B cell (primary cell): ENCODE measurements at places on chromosomes 2 and 18. TPM values are rescaled to one million over a fixed set of nuclear protein-coding genes. Genes with fewer than 3 reads are reported as not detected.

- H3K27ac ChIP-seq, result no peak overlapping the region
- H3K27me3 ChIP-seq, result no peaks in the 10 kb centered on the region
- DNase-seq, result no peak
- no peak overlapping the region for H3K4me3 ChIP-seq
Observed at GRCh38 chr18:58842978-58843687, 21.5 kb upstream of the ZNF532 start.

DNA sequence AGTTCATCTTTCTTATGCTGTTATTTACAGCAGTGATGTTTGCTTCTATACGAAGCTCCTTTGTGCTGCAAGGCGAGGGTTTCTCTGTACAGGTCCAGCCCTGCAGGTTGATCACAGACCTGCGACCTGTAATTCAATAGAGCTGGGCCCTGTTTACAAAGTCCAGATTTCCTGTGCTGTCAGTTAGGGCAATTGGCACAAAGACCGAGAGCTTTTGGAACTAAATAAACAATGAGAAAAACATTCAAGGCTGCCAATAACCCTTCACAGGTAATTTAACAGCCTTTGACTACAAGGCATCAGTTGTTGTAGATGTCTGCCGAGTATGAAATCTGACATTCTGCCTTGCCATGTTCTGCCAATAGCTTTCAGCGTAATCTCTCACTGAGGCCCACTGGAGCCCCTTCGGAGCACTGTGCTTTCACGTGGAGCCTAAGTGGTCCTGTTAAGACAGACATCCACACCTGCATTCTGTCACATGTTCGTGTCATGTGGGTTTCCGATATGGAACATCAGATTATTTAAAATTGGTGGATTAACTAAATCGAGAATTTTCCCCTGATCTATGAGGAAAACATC lies 232.5 kb downstream of the PTGR3 start:
- no peak for DNase-seq
- no peaks in the 10 kb centered on the region for H3K27me3 ChIP-seq
- no peak overlapping the region for H3K27ac ChIP-seq
- H3K4me3 ChIP-seq, result no peak overlapping the region
- H3K36me3 ChIP-seq, result no peaks in the 10 kb centered on the region

GRCh38 chr2:100615471-100615870 lies 52.7 kb downstream of the PDCL3 start:
- no peaks in the 10 kb centered on the region for H3K36me3 ChIP-seq
- no peak overlapping the region for H3K4me3 ChIP-seq
- H3K27me3 ChIP-seq, result peaks cover 6% of the 10 kb centered on the region
- H3K27ac ChIP-seq, result no peak overlapping the region

DNA sequence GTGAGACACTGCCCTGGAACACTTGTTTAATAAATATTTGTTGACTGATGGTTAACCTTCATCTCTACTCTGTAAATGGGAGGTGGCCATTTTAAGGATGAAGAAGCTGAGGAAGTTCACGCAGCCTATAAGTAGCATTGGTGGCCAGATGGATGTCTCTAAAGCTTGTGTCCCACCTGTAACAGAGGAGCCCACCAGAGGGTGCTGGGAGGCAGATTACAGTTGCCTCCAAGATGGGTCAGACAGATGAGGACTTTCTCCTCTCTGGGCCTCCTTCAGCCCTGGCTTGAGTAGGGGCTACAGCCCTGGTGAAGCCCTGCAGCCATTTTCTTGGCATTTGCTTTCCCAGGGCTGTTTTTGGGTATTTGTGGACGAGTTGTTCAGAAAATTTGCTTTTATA lies 45.0 kb upstream of the MCFD2 start:
- no peaks in the 10 kb centered on the region for H3K4me1 ChIP-seq
- no peaks in the 10 kb centered on the region for H3K27me3 ChIP-seq
- no peaks in the 10 kb centered on the region for H3K36me3 ChIP-seq
- DNase-seq, result no peak

DNA sequence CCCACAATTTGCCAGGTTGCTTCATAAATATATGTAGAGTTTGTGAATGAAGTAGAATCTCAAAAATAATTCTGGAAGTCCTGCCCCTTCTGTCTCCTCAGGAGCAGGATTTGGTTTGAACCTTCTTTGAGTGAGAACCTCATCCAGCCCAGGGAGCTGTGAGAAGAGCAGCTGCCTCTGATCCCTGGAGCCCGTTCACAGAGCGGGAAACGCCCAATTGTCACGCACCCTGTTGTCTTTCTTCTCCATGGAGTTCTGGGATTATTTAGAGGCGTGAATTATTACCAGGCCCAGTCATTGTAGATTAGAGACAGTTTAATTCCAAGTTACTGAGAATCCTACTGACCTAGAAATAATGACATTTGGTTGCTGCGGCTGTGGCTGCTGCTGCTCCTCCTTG lies 66.1 kb downstream of the TPO start:
- no peaks in the 10 kb centered on the region for H3K36me3 ChIP-seq
- DNase-seq, result no peak

The CDKL4 gene
- total RNA-seq, result 0.63 TPM in 1 of 2 replicates, not detected in the other

The DYNAP gene
- total RNA-seq, result not detected in 2 replicates

DNA sequence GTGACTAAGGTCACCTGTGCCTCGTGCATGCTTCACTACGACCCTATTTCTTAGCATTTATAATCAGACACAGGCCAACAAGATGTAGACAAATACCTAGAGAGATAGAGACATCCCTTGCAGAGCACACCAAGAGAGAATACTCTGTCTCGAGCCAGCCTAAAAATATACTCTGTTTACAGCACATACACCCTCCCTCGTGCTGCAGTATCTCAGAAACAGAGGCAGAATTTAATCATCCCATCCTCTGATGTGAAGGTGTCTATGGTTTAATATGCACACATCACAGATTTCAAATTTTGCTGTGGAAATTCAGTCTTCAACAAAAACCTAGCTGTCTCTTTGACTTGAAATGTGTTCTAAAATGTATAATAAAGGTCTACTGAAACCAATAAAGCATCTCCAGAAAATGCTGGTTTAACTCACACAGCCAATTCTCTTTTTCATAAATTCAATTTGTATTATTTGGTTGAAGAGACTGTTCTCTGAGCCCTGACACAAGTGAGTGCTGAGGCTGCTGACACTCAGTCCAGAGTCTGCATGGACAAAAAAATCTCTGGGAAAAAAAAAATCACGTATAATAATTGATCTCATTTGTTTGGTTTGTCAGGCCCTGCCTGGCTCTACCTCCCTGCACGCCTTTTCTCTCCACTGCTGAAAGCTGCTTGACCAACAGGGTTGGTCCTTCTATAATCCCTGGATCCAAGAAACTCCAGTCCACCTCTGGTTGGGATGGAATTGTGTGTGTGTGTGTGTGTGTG lies 142.0 kb upstream of the FSHR start:
- H3K36me3 ChIP-seq, result no peaks in the 10 kb centered on the region
- H3K4me3 ChIP-seq, result no peak overlapping the region
- no peaks in the 10 kb centered on the region for H3K27me3 ChIP-seq
- DNase-seq, result no peak
- H3K4me1 ChIP-seq, result no peaks in the 10 kb centered on the region

- no peak overlapping the region for H3K4me3 ChIP-seq
- H3K27me3 ChIP-seq, result no peaks in the 10 kb centered on the region
- DNase-seq, result no peak
- no peaks in the 10 kb centered on the region for H3K4me1 ChIP-seq
Observed at GRCh38 chr2:107931412-107931811, 54.9 kb upstream of the SLC5A7 start.

GRCh38 chr2:135113322-135113721 lies 61.2 kb downstream of the RAB3GAP1 start:
- H3K4me1 ChIP-seq, result no peaks in the 10 kb centered on the region
- no peaks in the 10 kb centered on the region for H3K27me3 ChIP-seq
- no peak overlapping the region for H3K4me3 ChIP-seq
- H3K36me3 ChIP-seq, result peaks cover 34% of the 10 kb centered on the region
- H3K27ac ChIP-seq, result no peak overlapping the region
- no peak for DNase-seq

The OR6B2 gene
- not detected in 2 replicates for total RNA-seq

- H3K4me1 ChIP-seq, result peaks cover 8% of the 10 kb centered on the region
- H3K4me3 ChIP-seq, result no peak overlapping the region
- no peaks in the 10 kb centered on the region for H3K27me3 ChIP-seq
- H3K36me3 ChIP-seq, result no peaks in the 10 kb centered on the region
- no peak for DNase-seq
- no peak overlapping the region for H3K27ac ChIP-seq
Observed at GRCh38 chr18:24497031-24497754, 36.8 kb downstream of the HRH4 start.

GRCh38 chr2:73105511-73105971 lies 7.2 kb downstream of the RAB11FIP5 start:
- no peak for DNase-seq
- no peak overlapping the region for H3K27ac ChIP-seq
- H3K4me1 ChIP-seq, result no peaks in the 10 kb centered on the region
- no peaks in the 10 kb centered on the region for H3K36me3 ChIP-seq
- H3K27me3 ChIP-seq, result no peaks in the 10 kb centered on the region

GRCh38 chr2:201242571-201243277 lies 17.6 kb upstream of the CASP8 start:
- DNase-seq, result no peak
- no peaks in the 10 kb centered on the region for H3K36me3 ChIP-seq
- H3K27me3 ChIP-seq, result no peaks in the 10 kb centered on the region
- H3K4me1 ChIP-seq, result peaks cover 48% of the 10 kb centered on the region
- no peak overlapping the region for H3K4me3 ChIP-seq
- H3K27ac ChIP-seq, result peak overlapping the region; percentile 27

- no peak overlapping the region for H3K27ac ChIP-seq
- H3K4me1 ChIP-seq, result no peaks in the 10 kb centered on the region
- no peaks in the 10 kb centered on the region for H3K36me3 ChIP-seq
- H3K4me3 ChIP-seq, result no peak overlapping the region
- H3K27me3 ChIP-seq, result peaks cover 2% of the 10 kb centered on the region
Observed at GRCh38 chr2:102703748-102704147, 58.1 kb upstream of the TMEM182 start.

GRCh38 chr18:832085-832681 lies 20.1 kb upstream of the YES1 start:
- no peak overlapping the region for H3K4me3 ChIP-seq
- H3K27me3 ChIP-seq, result peaks cover 8% of the 10 kb centered on the region
- no peak overlapping the region for H3K27ac ChIP-seq
- peaks cover 6% of the 10 kb centered on the region for H3K4me1 ChIP-seq
- no peak for DNase-seq

DNA sequence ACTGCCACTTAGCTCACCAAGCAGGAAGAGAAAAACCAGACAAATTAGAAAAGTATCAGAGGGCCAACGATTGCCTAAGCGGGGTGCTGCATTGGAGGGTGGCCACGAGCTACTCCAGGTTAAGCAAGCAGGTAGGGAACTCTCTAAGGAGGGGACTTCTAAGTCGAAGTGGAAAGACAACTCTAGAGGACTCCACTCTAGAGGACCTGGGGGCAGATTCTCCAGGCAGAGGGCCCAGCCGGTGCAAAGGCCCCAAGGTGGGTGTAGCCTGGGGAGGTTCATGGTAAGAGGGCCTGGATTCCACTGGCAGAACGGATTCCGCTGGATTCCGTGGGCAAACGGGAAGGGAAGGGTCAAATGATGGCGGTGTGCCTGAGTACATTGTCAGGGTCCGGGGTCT lies 12.7 kb downstream of the FBLN7 start:
- no peaks in the 10 kb centered on the region for H3K27me3 ChIP-seq
- H3K36me3 ChIP-seq, result no peaks in the 10 kb centered on the region
- H3K27ac ChIP-seq, result no peak overlapping the region
- no peak for DNase-seq
- H3K4me1 ChIP-seq, result peaks cover 13% of the 10 kb centered on the region

DNA sequence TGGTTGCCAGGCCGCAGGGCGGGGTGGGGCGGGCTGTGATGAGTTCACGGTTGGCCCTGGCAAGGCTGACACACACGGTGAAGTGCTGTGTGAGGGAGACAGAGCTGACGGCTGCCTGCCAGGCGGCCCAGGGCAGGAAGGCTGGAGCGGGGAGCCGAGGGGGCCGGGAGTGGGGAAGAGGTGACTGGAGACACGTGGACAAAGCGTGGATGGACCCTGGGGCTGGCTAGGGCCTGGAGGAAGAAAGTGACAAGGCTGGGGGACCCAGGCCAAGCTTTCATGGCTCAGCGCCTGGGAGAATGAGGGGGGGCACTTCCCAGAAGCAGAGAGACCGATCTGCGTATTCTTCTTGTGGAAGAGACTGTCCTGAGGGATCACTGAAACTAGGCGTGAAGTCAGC lies 123.2 kb downstream of the DYSF start:
- H3K27ac ChIP-seq, result no peak overlapping the region
- H3K4me1 ChIP-seq, result no peaks in the 10 kb centered on the region
- H3K36me3 ChIP-seq, result no peaks in the 10 kb centered on the region
- no peak overlapping the region for H3K4me3 ChIP-seq
- no peak for DNase-seq
- H3K27me3 ChIP-seq, result no peaks in the 10 kb centered on the region

The IL36B gene
- total RNA-seq, result not detected in 2 replicates

DNA sequence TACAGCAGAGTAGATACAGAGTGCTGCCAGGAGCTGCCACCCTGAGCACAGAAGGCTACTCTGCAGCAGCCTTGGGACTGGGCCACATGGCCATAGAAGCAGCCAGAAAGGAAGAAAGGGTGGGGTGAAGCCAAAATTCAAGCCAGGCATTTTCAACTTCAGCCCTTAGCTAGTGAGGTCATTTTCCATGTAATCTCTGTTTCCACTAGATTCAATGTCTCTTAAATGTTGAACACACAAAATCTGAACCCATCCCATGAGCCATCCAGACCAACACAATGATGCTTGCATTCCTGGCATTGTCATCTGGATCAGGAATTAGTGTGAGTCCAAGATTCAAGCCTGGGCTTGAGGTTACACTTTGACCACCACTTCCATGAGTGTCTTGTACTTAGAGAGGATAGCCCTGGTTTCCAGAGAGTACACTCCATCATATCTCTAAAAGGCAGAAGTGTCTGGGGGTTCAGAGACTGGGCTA lies 243.6 kb downstream of the OSR1 start:
- no peak for DNase-seq
- no peak overlapping the region for H3K27ac ChIP-seq
- H3K27me3 ChIP-seq, result no peaks in the 10 kb centered on the region
- H3K36me3 ChIP-seq, result no peaks in the 10 kb centered on the region
- H3K4me3 ChIP-seq, result no peak overlapping the region
- H3K4me1 ChIP-seq, result no peaks in the 10 kb centered on the region

The EDAR gene
- total RNA-seq, result not detected in 2 replicates

DNA sequence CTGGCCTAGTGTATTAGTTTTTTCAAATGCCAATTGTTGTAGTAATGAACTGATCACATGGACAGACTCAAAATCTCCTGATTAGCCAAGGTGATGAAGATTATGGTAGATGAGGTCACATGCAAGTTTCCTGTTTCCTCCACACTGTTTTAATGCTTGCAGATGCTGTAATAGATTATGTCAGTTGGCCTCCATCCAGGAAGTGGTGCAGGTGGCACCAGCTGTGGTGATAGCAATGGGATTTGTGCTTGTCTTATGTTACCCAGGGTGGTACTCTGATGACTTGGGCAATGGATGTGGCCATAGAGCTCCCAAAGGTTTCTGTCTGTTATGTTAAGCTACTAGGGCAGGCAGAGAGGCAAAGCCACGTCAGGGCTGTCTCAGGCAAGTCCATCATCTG lies 332.9 kb upstream of the DDX18 start:
- H3K36me3 ChIP-seq, result no peaks in the 10 kb centered on the region
- DNase-seq, result no peak
- H3K4me3 ChIP-seq, result no peak overlapping the region
- H3K27me3 ChIP-seq, result no peaks in the 10 kb centered on the region
- H3K27ac ChIP-seq, result no peak overlapping the region
